Naive thymus-derived CD4-positive, alpha-beta T cell (primary cell): ENCODE measurements at places on chromosomes 5 and 9.

DNA sequence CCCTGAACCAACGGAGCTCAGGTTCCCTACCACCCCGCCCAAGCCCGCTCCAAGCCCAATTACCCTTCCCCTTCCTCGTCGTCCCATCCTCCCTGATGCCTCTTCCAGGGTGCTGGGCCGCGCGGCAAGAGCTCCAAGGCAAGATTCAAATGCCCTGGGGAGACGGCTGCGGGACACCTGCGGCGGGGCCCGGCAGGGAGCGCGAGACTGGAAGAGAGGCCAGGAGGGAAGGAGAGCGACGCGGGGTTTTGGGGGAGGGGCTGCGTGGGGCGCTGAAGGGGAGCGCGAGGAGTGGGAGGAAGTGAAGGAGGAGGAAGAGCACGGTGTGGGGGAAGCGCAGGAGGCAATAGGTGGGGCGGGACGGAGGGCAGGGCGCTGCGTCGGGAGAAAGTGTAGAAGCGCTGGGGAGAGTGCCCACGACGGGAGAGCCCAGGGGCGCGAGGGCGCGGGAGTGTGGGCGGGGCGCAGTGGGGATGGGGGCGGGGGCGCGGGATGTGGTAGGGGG lies 975 bp upstream of the NXNL2 start:
- H3K27me3 ChIP-seq, result no peaks in the 10 kb centered on the region
- no peak for DNase-seq
- H3K36me3 ChIP-seq, result no peaks in the 10 kb centered on the region
- H3K4me1 ChIP-seq, result no peaks in the 10 kb centered on the region

DNA sequence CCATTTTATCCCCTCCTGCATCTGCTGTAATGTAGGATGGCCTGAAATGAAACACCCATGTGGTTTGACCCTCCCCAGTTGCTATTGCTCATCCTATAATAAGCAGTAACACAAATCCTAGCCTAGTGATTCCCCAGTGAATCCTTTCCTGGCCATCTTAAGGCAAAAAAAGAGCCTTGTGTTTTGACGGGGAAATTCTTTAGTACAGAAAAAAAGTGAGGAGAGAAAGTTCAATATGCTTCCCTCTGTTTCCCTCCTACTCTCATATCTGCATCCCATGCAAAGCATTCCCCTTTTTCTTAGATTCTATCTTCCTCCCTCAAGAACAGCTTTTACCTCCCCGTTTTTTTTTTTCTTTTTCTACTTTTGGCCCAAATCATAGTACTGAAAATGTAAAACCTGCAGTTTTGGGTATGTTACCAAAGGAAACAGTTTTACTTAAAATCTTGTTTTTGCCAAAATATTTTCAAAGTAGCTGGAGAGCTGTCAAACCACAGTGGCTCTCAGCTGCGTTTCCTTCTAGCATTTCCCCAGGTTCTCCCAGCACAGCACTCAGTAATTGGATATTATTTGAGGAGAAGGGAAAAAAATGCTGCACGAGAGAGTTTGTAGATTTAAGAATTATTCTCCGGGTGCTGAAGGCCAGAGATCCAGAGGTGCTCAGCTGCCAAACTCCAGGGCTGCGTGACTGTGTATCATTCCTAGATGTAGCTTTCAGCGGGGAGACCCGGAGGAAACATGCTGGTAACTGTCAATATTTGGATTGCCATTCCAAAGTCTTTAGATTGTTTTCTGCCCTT lies 321.4 kb downstream of the NPR3 start:
- H3K4me3 ChIP-seq, result no peak overlapping the region
- H3K4me1 ChIP-seq, result no peaks in the 10 kb centered on the region
- no peak overlapping the region for H3K27ac ChIP-seq
- no peak for DNase-seq
- no peaks in the 10 kb centered on the region for H3K27me3 ChIP-seq

GRCh38 chr5:76893294-76893693 lies 43.5 kb downstream of the S100Z start:
- no peaks in the 10 kb centered on the region for H3K4me1 ChIP-seq
- DNase-seq, result no peak
- no peak overlapping the region for H3K27ac ChIP-seq
- H3K4me3 ChIP-seq, result no peak overlapping the region
- H3K36me3 ChIP-seq, result no peaks in the 10 kb centered on the region
- no peaks in the 10 kb centered on the region for H3K27me3 ChIP-seq

DNA sequence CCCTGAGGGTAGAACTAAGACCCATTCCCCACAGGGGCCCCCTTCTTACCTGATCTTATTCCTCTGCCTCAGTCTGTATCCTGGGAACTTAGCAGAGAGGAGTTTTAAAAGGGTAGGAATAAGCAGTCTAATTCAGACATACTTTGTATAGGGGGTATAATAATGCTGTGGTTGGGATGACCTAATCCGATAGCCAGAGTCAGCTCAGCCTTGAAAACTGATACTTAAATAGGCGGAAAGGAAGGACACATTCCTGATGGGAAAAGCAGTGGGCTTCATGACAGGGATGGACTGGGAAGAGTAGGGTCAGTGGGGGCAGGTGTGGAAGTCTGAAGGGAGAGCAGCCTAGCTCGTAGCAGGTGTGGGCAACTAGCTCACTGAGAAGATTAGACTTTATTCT lies 52.2 kb upstream of the TESK1 start:
- H3K27me3 ChIP-seq, result no peaks in the 10 kb centered on the region
- DNase-seq, result no peak
- H3K27ac ChIP-seq, result no peak overlapping the region
- H3K4me3 ChIP-seq, result no peak overlapping the region
- no peaks in the 10 kb centered on the region for H3K36me3 ChIP-seq

DNA sequence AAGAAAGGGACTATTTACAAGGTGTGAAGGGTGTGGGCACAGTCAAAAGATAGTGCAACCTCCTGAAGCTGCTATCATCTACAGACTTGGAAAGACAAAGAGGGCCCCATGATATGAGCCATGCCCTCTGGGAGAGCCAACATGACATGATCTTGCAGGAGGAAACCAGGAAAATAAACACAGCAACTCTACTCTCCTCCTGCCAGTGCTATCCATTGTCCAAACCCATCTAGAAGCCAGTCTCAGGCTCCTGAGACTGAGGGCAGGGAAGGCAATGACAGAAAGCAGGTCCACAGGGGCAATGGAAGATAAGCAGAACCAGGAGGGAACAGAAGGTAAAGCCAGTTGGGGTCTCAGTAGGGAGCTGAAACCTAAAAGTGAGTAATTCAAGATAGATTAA lies 37.1 kb downstream of the PLPP1 start:
- no peak overlapping the region for H3K4me3 ChIP-seq
- no peaks in the 10 kb centered on the region for H3K27me3 ChIP-seq
- H3K27ac ChIP-seq, result no peak overlapping the region
- H3K36me3 ChIP-seq, result no peaks in the 10 kb centered on the region

DNA sequence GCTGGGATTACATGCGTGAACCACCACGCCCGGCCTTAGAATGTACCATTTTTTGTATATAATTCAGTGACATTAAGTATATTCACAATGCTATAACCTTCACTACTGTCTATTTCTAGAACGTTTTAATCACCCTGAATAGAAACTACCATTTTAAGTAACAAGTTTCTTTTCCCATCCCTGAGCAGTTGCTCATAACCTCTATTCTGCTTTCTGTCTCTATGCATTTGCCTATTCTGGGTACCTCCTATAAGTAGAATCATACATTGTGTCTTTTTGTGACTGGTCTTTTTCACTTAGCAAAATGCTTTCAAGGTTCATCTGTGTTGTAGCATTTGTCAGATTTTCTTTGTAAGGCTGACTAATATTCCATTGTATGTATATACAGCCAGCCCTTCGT lies 39.9 kb downstream of the DDX46 start:
- no peak for DNase-seq
- H3K36me3 ChIP-seq, result no peaks in the 10 kb centered on the region
- H3K27ac ChIP-seq, result no peak overlapping the region

DNA sequence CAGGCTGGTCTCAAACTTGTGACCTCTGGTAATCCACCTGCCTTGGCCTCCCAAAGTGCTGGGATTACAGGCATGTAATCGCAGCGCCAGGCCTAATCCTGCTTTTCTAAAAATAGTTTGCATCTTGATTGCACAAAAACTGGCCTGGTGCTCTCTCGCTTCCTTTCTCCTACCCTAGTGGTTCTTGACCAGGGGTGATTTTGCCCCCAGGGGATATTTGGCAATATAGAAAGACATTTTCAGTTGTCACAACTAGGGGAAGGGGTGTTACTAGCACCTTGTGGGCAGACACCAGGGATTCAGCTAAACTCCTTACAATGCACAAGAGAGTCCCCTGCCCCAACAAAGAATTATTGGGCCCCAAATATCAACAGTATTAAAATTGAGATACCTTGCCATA lies 139.8 kb downstream of the DROSHA start:
- no peak overlapping the region for H3K27ac ChIP-seq
- no peaks in the 10 kb centered on the region for H3K36me3 ChIP-seq
- no peaks in the 10 kb centered on the region for H3K4me1 ChIP-seq
- no peak for DNase-seq
- no peaks in the 10 kb centered on the region for H3K27me3 ChIP-seq

GRCh38 chr5:148163345-148163744 lies 5.0 kb upstream of the SPINK14 start:
- no peaks in the 10 kb centered on the region for H3K27me3 ChIP-seq
- DNase-seq, result no peak
- no peaks in the 10 kb centered on the region for H3K36me3 ChIP-seq
- no peaks in the 10 kb centered on the region for H3K4me1 ChIP-seq

- DNase-seq, result peak; percentile 36
- H3K4me1 ChIP-seq, result no peaks in the 10 kb centered on the region
- no peak overlapping the region for H3K4me3 ChIP-seq
- no peaks in the 10 kb centered on the region for H3K36me3 ChIP-seq
- H3K27me3 ChIP-seq, result no peaks in the 10 kb centered on the region
- no peak overlapping the region for H3K27ac ChIP-seq
These were observed 74.7 kb downstream of the FGF1 start for GRCh38 chr5:142611154-142611553.

GRCh38 chr9:29332789-29333188 lies 1759.5 kb upstream of the C9orf72 start:
- no peaks in the 10 kb centered on the region for H3K36me3 ChIP-seq
- DNase-seq, result no peak
- no peaks in the 10 kb centered on the region for H3K27me3 ChIP-seq
- H3K4me3 ChIP-seq, result no peak overlapping the region
